T follicular helper cell (primary cell): ENCODE measurements at places on chromosomes 12 and 14.

DNA sequence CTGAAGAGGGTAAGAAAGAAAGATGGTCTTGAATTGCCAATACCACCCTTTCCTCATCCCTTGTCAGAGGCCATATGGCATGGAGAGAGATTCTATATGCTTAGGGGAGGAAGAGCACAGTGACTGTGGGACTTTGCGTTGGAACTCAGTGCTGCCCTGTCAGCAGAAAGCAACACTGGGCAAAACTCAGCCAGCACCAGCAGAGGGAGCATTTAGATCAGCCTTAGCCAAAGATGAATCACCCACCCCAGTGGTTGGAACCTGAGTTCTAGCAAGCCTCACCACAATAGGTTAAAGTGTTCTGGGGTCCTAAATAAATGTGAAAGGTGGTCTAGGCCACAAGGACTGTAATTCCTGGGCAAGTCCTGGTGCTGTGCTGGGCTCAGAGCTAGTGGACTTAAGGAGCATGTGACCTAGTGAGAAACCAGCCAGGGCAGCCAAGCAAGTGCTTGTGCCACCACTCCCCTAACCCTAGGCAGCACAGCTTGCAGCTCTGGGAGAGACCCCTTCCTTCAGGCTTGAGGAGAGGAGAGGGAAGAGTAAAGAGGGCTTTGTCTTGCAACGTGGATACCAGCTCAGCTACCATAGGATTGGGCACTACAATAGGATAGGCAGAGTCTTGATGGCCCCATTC, 11.4 kb upstream of the BCAT1 start:
- DNase-seq = no peak

- no peak for DNase-seq
These were observed 39.0 kb downstream of the CKB start for GRCh38 chr14:103483600-103483999.

DNA sequence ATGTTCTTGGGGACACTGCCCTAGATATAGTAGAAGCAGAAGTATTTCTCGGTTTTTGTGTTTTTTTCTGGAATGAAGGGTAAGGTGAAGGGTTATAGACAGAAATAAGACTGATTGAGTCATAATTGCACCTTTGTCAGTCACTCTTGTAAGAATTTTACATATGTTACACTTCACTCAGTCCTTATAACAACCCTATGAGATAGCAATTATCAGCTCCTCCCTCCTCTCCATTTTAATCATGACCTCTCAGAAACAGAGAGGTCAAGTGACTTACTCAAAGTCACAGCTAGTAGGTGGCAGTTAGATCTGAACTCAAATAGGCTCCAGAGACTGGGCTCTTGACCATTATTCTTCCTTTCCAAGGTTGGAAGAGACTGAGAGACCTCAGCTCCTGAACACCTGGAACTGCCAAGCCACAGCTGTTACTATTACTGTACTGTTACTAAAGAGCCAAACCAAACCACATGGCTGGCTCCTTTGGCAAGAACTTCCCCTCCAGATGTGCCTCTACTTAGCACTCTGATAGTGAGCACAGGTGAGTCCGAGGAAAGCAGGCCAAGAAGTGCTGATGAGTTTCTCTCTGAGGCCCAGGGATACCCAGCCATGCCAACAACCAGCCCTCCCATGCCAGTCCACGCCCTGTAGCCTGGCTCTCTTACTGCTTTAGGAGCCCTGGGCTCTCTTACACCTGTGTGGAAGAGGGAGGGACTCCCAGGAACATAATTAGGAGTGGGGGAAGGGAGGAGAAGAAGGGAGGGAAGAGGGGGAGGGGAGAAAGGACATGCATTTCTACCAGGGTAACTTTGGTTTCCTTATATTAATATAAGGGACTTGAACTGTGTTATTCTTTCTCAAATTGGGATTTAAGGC, 121.3 kb downstream of the CRADD start:
- DNase-seq = no peak

GRCh38 chr14:45838597-45838996, 585.6 kb upstream of the MIS18BP1 start:
- no peak for DNase-seq

- no peak for DNase-seq
These were observed 2.8 kb upstream of the DHH start for GRCh38 chr12:49097381-49097780.

- DNase-seq = no peak
These were observed 36.9 kb upstream of the SINHCAF start for GRCh38 chr12:31362759-31363415.

DNA sequence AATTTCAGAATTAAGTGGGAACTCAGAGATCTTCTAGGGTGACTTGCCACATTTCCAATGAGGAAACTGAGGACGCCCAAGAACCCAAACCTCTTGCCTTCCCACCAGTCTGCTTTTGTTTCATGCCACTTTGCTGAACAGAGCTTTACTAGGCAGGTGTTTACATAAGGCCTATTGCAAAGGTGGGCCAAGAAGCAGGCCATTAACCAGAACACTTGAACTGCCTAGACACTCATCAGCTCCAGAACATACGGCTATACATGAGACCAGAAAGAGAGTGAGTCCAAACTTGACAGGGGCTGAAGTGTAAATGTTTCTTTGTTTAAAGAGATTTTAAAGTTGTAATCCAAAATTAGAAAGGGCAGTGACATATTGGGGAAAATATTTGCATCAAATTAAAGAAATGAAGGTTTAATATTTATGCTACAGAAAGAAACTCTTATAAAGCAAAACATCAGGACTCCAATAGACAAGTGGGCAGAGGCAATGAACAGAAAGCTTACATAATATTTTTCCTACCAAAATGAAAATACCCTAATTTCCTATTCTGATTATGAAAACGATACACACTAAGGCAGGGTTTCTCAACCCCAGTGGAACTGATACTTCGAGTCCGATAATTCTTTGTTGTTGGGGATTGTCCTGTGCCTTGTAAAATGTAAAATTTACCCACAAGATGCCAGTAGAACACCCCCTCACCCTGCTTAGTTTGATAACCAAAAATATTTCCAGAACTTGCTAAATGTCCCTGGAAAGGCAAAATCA, 11.7 kb downstream of the BATF start:
- no peak for DNase-seq

DNA sequence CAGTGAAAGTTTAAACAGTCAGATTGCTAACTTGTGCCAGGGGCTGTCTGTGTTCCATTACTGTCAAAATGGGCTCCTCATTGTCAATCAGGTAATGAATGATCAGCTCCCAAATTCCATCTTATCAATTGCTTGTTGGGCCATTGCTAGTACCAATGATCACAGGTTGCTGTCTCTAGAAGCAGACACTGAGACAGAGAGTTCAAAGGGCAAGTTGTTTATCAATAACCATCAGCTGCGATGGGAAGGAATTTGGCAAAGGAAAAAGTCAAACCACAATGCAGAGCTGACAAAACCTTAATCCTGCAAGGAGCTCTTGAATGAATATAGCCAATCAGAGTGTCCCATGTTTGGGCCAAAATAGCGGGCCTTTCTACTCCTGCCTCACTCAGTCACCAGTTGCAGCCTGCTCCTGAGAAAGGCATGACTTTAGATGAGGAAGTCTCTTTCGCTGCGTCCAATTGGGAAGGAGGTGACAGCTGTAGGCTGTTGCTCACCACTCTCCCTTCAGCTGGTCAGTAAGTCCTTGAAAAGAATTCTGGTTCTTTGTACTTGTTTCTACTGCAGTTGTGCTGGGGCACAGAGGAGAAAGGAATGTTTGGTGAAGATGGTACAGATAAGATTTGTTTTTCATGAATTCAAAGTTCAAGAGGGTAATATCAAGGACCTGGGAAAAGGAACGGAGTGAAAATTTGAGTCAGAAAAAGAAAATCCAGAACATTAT, 179.2 kb upstream of the PDE3A start:
- no peak for DNase-seq

- no peak for DNase-seq
These were observed 30.4 kb upstream of the BCAT1 start for GRCh38 chr12:24979329-24979728.

DNA sequence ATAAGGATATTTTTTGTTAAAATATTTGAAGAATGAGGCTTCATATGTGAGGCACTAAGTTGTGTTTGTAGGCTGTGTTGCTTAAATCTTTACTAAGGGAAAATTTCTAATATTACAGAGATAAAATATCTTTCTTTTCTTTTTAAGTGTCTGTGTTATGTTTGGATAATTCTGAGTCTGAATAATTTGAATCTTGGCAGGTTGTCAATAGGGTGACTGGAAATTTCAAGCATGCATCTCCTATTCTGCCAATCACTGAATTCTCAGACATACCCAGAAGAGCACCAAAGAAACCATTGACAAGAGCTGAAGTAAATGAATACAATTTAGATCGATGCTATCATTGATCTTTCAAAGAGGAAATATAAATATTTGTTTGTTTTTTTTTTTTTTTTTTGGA, 29.4 kb downstream of the TMPO start:
- DNase-seq = no peak

GRCh38 chr14:103495854-103496253, 26.8 kb downstream of the CKB start:
- DNase-seq = no peak

DNA sequence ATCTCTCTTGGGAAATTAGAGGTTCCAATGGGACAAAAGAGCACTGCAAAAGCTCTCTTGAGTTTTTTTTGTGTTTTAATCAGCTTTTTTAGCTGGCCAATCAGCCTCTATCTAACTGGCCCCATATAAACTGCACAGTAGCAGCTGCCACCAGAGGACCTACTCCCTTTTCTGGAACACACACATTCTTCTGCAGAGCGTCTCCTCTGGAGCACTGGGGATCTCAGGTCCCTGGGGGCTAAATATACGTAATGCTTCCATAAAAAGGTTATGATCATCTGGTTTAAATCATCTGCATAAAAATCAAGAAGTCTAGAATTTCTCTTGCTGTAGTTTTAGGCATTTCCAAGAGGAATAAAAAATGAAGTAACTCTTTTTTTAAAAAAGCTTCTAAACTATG, 32.3 kb downstream of the TSPAN8 start:
- DNase-seq = no peak

GRCh38 chr12:52126605-52127578, 47.4 kb downstream of the SMIM41 start:
- no peak for DNase-seq

- DNase-seq = no peak
These were observed 48.3 kb downstream of the MVK start for GRCh38 chr12:109621901-109622364.

DNA sequence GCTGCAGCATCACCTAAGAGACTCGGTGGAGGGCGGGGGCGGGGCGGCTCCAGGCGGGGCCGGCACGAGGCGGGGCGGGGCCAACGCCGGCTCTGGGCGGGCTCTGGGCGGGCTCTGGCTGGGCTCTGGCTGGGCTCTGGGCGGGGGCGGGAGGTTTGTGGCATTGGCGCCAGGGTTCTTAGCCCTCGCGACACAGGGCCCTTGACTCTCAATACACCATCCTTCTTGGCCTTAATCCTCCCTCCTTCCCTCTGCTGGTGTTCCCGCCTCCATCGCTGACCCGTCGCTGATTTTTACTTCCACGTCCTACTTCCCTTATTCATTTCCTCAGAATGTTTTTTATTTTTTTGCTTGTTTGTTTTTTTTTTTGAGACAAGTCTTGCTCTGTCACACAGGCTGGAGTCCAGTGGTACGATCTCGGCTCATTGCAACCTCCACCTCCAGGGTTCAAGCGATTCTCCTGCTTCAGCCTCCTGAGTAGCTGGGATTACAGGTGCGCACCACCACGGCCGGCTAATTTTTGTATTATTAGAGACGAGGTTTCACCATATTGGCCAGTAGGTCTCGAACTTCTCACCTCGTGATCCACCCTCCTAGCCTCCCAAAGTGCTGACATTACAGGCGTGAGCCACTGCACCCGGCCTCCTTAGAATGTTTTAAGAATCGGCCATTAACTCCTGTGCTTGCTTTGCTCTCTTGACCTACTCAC, at the start of gene BLTP3B:
TSS of gene BLTP3B (minus strand) at position 24 of the 709 bp plus-strand sequence. CDS start 239 bp downstream, outside the sequence.
- peak; percentile 87 for DNase-seq

GRCh38 chr14:97718886-97719442, 921.8 kb downstream of the VRK1 start:
- DNase-seq = no peak

DNA sequence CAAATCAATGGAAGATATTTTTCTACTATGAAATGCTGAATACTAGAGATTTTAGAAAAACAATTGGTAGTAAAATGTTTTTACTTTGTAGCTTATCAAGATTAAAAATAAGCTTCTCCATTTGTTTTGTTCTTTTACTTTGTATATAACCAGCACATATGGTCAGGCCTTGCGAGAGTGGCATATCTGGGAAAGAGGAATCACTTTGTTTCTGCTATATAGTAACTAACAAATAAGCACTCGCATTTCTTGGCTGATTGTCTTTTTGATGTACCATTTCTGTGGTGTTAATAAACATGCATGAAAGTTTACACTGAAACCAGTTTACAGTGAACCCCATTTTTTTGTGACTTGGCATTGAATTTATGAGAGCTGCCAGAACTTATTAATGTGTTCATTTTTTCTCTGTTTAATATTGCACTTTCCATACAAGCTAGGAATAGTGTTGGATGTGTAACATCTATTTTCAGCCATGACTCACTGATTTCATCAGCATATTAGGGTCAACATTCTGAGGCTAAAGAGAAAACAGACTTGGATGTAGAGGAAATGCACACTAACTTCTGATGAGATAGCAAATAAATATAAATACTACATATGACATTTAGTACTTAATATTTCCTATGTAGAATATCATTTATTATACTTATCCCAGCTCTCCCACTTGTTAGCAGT, 635.5 kb downstream of the KCNH5 start:
- no peak for DNase-seq

GRCh38 chr12:122227341-122227740, 1.5 kb upstream of the DIABLO start:
- no peak for DNase-seq

GRCh38 chr14:63573581-63573980, 30.4 kb upstream of the PPP2R5E start:
- no peak for DNase-seq

DNA sequence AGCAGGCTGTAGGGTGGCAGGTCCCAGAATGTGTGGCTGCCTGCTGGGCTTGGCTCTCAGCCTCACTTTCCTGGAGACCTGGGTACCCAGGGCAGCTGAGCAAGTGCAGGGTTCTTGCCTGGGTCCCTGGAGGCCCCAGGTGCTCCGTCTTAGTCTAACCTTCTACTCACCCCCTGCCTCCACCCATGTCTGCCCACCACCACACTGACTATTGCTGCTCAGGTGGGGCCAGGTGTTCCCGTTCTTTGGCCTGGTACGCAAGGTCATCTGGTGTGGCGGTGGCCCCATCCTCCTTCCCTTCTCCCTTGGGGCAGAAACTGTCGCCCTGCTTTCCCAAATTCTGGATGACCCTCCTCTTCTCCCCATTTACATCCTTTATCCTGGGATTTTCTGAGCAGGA, 319.9 kb downstream of the TMEM121 start:
- DNase-seq = no peak

DNA sequence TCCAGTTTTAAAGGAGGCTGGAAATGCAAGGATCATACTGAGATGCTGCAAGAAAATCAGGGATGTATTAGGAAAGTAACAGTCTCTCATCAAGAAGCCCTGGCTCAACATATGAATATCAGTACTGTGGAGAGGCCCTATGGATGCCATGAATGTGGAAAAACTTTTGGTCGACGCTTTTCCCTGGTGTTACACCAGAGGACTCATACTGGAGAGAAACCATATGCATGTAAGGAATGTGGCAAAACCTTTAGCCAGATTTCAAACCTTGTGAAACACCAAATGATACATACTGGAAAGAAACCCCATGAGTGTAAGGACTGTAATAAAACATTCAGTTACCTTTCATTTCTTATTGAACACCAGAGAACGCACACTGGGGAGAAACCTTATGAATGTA, 24.5 kb downstream of the ZNF891 start:
- no peak for DNase-seq

- no peak for DNase-seq
These were observed 1.4 kb upstream of the SAV1 start for GRCh38 chr14:50669441-50669986.
